ENCODE measurements at places on chromosomes 2 and 18. TPM values are rescaled to one million over a fixed set of nuclear protein-coding genes. Genes with fewer than 3 reads are reported as not detected.

DNA sequence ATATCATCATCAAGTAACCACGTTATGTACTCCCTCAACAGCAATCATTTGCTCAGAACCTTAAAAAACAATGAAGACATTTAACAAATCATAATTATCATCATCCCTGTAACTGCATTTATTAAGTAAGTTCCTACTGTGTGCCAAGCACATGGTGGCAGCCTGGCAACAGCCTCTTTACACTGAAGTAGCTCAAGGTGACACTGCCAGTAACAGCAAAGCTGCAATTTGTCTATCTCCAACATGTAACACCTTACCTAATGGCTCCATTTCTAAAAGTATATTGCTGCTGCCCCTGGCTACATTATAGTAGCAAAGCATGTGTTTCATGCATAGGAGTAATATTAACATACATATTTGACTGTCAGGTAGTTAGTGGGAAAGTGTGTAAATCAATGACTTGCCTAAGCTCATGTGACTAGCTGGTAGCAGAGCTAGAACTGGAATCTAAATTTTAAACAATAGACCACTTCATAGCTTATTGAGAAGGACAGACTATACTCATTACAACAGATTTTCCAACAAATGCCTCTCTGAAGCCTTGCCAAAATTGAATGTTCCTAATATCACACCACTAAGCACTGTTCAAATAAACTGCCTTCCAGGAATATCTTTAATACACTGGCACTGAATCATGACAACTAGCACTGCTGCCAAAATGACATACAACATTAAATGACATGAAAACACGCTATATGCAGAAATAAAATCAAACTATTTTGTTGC, 86.7 kb downstream of the L3MBTL4 start:
- ATAC-seq = no peak

- no peak for ATAC-seq
Observed at GRCh38 chr18:37457753-37458152, 107.8 kb downstream of the CELF4 start.

RAB31 gene
- total RNA-seq = 3.4 TPM

- no peak for ATAC-seq
Observed at GRCh38 chr18:42914476-42914875, 201.0 kb downstream of the RIT2 start.

DNA sequence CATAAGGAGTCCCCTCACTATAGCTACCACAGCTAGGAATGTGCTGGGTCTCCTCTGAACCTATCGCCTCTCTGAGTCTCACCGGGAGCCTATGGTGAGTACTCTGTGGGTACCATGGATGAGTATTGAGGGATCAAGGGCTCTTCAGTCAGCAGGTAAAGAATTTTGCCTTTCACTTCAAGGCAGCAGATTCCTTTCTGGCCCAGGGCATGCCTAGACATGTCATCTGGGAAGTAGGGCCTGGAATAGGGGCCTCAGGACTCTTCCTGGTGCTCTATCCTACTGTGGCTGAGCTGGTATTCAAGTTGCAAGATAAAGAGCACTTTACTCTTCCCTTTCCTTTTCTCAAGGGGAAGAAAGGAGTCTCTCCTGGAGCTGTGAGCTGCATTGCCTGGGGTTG, 85.6 kb upstream of the LHCGR start:
- ATAC-seq = peak; percentile 15

- ATAC-seq = no peak
Observed at GRCh38 chr18:51169731-51170130, 27.8 kb downstream of the MEX3C start.

TEX44 gene
- total RNA-seq = not detected

TMEM178A gene
- total RNA-seq = 97.7 TPM

- no peak for ATAC-seq
Observed at GRCh38 chr2:39234754-39235153, 9.0 kb downstream of the CDKL4 start.

DNA sequence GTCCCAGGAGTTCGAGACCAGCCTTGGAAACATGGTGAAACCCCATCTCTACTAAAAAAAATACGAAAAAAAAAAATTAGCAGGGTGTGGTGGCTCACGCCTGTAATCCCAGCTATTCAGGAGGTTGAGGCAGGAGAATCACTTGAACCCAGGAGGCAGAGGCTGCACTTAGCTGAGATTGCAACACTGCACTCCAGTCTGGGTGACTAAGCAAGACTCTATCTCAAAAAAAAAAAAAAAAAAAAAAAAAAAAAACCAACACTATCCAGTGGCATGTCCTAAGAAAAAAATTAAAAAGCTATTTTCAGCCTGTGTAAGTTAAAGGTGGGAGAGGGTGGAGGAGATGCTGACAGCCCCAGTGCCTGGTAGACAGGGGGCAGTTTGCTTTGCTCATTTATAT, 32.2 kb upstream of the REL start:
- no peak for ATAC-seq

DNA sequence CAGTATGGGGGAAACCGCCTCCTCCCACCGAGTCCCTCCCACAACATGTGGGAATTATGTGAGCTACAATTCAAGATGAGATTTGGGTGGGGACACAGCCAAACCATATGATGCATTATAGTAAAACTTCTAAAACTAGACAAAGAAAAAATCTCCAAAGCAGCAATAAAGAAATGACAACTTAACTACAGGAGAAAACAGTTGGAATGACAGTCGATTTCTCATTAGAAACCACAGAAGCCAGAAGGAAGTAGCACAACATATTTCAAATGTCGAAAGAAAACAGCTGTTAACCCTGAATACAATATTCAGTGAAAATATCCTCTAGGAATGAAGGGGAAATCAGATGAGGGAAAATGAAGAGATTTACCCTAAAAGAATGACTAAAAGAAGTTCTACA, 53.5 kb upstream of the TCF4 start:
- ATAC-seq = no peak

- ATAC-seq = no peak
Observed at GRCh38 chr2:140679752-140680151, 1451.1 kb downstream of the LRP1B start.

DNA sequence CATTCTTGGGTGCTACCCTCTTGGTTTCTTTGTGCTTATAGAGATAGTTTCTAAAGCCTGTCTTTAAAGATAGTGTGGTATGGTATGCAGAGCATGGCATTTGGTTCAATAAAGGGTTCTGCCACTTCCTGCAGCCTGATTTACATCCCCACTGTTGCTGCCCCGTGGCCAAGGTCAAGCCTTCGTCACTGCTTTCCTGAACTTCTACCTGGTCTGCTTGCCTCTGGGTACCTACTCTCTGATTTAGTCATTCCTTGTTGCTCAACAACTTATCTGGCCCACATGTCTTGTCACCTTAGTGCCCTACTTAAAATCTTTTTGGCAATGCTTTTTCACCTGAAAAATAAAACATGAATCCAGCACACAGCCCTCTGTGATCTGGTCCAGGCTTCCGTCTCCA, 352.9 kb downstream of the LPIN1 start:
- ATAC-seq = no peak

ASPRV1 gene
- total RNA-seq = 1.2 TPM

- ATAC-seq = no peak
Observed at GRCh38 chr18:54323970-54324369, 33.7 kb downstream of the STARD6 start.

DNA sequence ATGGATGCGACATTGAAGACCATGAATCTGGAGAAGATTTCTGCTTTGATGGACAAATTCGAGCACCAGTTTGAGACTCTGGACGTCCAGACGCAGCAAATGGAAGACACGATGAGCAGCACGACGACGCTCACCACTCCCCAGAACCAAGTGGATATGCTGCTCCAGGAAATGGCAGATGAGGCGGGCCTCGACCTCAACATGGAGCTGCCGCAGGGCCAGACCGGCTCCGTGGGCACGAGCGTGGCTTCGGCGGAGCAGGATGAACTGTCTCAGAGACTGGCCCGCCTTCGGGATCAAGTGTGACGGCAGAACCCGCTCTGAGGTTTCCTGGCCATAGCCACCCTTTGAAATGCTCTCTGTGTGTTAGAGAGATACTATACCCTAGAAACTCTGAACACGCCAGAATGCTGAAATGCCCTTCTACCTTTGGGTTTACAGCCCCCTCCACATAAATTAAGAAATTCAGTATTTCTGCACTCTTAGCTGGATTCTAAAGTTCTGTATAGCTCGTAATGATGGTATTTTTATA, 659 bp downstream of the CHMP1B start:
- ATAC-seq = peak; percentile 7

- peak; percentile 66 for ATAC-seq
Observed at GRCh38 chr2:170505631-170506275, 209.4 kb upstream of the SP5 start.

TXNDC2 gene
- total RNA-seq = 0.23 TPM

DNA sequence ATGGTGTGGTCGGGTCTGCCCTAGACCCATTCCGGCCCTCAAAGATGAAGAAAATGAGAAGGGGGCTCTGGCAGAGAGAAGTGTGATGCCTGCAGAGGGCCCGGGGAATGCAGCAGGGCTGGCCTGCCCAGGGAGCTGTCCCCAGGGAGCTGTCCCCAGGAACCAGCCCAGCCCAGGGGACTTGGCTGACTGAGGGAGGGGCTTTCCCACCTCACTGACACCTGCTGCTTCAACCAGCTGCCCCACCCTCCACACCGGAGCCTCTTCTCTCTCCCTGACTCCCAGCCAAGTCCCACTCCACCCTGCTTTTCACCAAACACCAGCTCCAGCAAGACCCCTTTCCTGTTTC, 111.2 kb downstream of the STPG4 start:
- no peak for ATAC-seq

DNA sequence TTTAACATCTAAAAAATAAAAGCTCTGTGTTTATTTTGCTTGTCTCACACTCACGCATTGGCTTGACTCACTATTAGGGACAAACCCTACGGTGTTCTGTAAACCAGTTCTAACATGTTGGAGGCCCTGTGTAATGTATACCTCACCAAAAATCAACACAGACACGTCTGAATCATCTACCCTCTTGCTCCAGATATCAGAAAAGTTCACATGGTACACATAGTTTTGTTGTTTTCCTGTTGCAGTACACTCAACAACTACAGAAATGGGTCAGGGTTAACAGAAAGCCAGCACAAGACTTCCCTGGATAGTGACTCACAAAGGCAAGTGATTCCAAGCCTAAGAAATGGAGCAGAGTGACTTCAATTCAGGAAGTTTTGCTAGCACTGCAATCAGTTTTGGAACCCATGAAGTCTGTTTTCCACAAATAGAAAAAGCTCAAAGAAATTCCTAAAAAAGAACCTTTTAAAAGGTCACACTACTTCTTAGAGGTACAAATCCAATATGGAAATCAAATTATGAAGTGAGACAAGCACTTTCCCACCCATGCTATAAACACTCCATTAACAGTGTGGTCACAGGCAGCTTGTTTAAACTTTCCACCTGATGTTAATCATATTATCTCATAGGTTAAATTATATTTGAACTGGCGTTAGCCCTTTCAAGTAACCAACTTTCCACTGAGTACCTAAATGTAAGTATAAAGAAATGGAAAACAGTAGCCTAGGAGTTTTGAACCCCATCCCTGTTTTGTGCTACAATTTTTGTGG, 87.4 kb downstream of the GAREM1 start:
- no peak for ATAC-seq

DNA sequence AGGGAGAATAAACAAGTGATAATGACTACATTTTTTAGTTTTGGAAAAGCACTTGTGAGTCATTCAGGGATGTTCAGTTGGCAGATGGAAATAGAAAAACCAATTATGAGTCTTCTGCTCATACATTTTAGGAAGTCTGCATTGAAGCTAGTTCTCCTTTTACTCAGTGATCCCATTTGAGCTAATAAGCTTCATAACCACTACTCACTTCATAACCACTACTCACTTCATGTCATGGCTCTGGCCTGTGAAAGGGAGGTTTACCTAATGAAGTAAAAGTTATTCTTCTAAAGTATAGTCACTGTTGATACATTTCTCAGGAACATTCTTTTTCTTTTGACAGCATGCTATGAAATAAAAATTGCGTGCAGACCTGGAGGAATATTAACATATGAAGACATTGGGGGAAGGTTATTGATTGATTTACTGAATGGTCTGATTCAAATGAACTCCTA, 948.7 kb downstream of the TSN start:
- ATAC-seq = no peak

DNA sequence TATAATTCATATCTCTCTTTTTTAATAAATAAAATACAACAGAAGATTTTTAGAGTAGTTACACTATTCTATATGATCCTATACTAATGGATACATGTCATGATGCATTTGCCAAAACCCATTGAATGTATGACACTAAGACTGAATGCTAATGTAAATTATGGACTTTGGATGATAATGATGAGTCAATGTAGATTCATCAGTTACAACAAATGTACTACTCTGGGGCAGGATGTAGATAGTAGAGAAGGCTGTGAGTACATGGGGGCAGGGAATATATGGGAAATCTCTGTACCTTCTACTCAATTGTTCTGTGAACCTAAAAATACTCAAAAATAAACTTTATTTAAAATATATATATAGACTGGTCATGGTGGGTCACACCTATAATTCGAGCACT, 45.6 kb upstream of the NEDD4L start:
- ATAC-seq = peak; percentile 60

GRCh38 chr18:72063001-72063400, 481.1 kb downstream of the CBLN2 start:
- ATAC-seq = no peak

All from motor neuron (in vitro differentiated cells).